ENCODE measurements at places on chromosomes 2 and 18.

- DNase-seq: no peak
Measured at GRCh38 chr2:104701411-104701911, 152.5 kb upstream of the POU3F3 start.

- DNase-seq: no peak
Measured at GRCh38 chr18:1848716-1849115, 722.6 kb downstream of the METTL4 start.

DNA sequence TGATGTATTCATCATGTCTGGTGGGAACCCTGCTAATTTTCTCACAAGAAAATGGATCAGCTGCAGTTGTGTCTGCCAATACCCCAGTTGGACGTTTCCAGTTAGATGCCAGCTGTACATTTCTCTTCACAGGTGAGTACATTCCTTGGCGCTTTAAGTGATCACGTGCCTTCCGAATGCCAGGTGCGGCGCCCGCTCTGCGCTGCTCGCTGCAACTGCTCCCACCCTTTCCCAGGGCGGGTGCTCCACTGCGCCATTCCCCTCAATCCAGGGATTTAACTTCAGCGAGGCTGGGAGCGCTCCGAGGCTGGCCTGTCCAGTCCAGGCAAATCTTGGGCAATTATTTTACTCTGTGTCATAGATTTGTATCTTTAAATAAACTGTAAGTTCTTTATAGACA lies 225.0 kb upstream of the RAB6C start:
- no peak for DNase-seq

GRCh38 chr2:105886029-105886454 lies 141.3 kb downstream of the NCK2 start:
- no peak for DNase-seq

DNA sequence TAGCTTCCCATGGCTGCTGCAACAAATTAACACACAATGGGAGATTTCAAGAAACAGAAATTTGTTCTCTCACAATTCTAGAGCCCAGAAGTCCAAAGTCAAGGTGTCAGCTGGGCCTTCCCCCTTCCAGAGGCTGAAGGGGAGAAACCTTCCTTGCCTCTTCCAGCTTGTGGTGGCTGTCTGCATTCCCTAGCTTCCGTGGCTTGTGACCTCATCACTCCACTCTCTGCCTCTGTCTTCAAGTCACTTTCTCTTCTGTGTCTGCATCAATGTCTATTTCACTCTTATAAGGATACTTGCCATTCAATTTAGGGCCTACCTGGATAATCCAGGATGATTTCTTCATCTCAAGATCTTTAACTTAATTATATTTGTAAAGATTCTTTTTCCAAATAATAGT lies 16.8 kb upstream of the SRBD1 start:
- no peak for DNase-seq

DNA sequence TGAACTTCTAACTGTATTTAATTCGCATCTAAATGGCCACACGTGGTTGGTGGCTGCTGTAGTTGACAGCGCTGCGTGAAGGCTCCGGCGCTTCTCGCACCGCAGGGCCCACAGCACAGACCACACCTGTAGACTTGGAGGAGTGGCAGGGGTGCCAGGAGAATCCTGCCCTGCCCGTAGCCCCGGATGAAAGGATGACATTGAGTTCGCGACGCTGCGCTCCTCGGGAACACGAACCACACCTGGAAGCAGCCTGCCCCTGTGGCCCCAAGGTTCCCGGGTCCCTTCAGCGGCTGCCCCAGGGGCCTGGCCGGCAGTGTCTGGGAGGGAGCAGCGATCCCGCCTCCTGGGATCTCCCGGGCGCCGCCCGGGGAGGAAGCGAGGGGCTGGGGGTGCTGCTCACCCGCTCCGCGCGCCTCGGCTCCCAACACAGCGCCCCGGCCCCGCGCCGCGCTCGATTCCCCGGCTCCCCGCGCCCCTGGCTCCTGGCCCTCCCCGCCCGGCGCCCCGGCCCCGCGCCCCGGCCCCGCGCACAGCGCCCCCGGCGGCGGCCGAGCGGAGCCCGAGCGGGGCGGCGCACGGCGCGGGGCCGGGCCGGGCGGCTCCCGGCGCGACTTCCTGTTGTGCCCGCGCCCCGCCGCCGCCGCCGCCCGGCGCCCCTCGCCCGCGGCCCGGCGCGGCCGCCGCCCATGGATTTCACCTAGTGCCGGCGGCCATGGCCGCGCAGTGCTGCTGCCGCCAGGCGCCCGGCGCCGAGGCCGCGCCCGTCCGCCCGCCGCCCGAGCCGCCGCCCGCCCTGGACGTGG lies at the start of gene RNPEPL1:
RNPEPL1 (plus strand) TSS at position 613 of the 806 bp plus-strand sequence; CDS start at position 716, 103 bp downstream.
- peak; percentile 5 for DNase-seq

GRCh38 chr2:64348386-64349130 lies 105.4 kb upstream of the LGALSL start:
- no peak for DNase-seq

Measured in gastrocnemius medialis (tissue), 4 donors.